ENCODE measurements at places on chromosomes 16 and 17.

GRCh38 chr16:6153901-6154300, 1056.3 kb upstream of the EEF2KMT start:
- no peak for DNase-seq

GRCh38 chr16:67269766-67270165, 9.6 kb upstream of the PLEKHG4 start:
- no peak for DNase-seq

DNA sequence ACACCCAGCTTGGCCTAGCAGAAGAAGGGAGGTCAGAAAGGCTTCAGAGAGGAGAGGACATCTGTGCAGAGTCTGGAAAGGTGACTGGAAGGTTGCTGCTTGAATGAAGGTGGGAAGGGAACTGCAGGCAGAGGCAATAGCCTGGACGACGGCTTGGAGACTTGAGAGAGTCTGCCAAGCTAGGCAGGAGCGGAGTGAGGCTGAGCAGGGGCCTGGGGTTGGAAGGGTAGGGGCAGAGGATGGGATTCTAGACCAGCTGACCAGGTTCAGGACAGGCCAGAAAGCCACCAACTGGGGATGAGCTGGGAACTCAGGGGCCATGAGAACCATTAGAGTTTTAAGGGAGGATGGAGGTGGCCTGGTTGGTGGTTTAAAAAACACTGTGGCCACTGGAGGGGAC, 339 bp upstream of the SGCA start:
- DNase-seq, result no peak

DNA sequence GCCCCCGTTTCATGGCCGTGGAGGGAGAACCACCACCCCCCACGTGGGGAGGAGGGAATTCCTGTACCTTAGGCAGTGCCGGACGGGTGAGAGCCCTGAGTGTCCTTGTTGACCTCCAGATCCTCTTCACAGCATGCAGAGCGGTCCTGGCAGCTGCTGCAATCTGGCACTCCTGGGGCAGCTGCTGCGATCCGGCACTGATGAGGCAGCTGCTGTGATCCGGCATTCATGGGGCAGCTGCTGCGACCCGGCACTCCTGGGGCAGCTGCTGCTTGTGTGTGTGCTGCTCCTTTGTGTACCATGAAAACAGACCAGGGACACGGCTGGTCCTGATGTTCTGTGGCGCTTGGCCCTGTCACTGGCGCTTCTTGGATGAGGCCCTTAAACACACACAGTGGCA, 12.8 kb downstream of the ZNF778 start:
- DNase-seq, result no peak

DNA sequence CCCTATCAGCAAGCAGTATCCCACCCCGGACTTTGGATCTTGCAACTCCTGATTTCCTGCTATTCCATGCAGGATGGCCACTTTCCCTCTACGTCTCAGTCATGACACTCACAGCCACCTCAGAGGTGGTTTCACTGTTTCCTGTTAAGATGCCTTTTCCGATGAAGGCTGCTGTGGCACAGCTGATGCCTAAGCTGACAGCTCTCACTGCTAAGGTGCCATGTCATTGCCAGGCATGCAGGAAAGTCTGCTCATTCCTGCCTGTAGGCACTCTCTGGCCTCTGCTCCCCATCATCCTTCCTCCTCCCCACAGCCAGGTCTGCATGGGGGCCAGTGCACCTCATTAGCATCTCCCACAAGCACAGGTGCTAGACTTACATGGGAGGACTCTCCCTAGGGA, 173.0 kb downstream of the CBLN1 start:
- no peak for DNase-seq

GRCh38 chr17:10063730-10064241, 134.6 kb downstream of the GAS7 start:
- no peak for DNase-seq

GRCh38 chr16:11063448-11064201, 119.3 kb downstream of the CLEC16A start:
- no peak for DNase-seq
